NCI-H524 treated with DMSO at 0.1 percent for 48 hours (cell line): ENCODE measurements at places on chromosomes 12 and 14.

GRCh38 chr12:25276199-25276937 lies 25.6 kb upstream of the KRAS start:
- no peak for DNase-seq

DNA sequence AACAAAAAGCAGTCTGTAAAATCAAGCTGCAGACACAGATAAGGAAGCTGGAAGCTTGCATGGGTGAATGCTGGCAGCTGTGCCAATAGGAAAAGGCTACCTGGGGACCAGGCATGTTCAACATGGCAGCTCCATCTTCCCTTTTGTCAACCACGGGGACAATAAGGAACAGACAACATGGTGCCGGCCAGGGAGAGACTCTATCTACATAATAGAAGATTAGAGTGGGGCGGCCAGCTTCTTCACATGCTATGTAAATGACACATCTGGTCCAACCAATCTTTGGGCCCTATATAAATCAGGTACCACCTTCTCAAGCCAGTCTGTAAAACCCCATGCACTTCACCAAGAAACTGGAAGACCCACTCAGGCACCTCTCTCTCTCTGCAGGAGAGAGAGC lies 157.6 kb downstream of the SUDS3 start:
- no peak for DNase-seq

- DNase-seq, result peak; percentile 54
Measured at GRCh38 chr14:50055461-50056228, 60.7 kb downstream of the VCPKMT start.

GRCh38 chr12:3700861-3701260 lies 52.0 kb downstream of the CRACR2A start:
- DNase-seq, result no peak

GRCh38 chr12:126547905-126548304 lies 1482.7 kb downstream of the AACS start:
- DNase-seq, result no peak

GRCh38 chr12:131734336-131735152 lies 23.7 kb downstream of the SFSWAP start:
- DNase-seq, result no peak

GRCh38 chr12:84904051-84904450 lies 8.5 kb downstream of the SLC6A15 start:
- no peak for DNase-seq

DNA sequence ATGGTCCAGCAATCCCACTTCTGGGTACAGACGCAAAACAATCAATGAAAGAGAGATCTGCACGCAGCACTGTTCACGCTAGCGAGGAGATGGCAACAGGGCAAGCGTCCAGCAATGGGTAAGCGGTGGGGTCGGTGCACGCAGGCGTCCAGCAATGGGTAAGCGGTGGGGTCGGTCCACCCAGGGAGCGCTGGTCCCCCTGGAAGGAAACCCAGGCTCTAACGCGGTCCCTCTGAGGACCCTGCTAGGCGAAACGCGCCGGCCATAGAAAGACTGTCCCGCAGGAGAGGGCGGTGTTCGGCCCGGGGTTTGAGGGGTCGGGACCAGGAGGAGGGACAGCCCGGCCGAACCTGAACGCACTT lies 618 bp upstream of the PGAM5 start:
- no peak for DNase-seq

DNA sequence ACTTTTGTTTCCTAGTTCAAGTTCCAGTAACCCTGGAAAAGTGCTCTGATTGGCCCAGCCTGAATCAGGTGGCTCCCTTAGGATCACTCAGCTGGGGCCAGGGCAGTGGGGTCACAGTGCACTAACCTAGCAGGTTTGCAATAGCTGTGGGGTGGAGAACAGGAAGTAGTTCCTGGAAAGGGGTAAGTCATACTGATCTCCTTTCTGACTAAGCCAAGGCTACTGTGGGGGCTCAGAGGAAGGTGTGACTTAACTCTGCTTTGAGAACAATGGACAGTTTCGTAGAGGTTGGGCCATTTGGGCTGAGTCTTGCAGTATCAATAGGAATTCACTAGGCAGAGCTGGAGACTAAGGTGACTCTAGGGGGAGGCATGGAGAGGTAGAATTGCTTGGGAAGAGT lies 89.4 kb downstream of the KIF26A start:
- no peak for DNase-seq

DNA sequence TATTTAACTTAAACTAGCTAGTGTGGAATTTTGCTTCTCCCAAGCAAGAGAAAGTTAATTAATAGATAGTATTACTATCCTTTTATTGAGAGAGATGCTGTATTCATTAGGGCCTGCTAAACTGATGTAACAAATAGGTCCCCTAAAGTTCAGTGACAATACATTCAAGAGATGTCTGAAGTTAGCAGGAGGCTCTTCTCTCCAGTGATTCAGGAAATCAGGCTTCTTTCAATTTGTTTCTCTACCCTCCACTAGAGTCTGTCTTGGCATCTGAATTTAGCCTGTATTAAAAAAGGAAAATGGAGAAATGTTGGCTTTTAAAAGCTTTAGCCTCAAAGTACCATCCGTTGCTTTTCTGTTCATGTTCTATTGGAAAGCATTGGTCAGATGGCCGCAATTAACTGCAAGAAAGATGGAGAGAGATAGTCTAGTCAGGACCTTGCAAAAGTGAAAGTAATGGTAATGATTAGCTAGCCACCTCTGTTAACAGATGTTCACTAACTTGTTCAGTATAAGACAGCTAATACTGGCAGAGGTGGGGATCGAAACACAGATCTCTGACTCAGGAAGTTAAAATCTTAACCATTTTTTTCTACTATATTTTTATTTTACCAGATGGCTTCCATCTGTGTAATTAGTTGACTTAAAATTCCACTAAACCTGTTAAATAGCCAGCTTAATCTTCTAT lies 786.8 kb downstream of the TMTC2 start:
- peak; percentile 86 for DNase-seq

- no peak for DNase-seq
Measured at GRCh38 chr14:92599811-92600210, 86.2 kb downstream of the RIN3 start.

GRCh38 chr14:54894995-54895394 lies 7.6 kb downstream of the GCH1 start:
- DNase-seq, result no peak

DNA sequence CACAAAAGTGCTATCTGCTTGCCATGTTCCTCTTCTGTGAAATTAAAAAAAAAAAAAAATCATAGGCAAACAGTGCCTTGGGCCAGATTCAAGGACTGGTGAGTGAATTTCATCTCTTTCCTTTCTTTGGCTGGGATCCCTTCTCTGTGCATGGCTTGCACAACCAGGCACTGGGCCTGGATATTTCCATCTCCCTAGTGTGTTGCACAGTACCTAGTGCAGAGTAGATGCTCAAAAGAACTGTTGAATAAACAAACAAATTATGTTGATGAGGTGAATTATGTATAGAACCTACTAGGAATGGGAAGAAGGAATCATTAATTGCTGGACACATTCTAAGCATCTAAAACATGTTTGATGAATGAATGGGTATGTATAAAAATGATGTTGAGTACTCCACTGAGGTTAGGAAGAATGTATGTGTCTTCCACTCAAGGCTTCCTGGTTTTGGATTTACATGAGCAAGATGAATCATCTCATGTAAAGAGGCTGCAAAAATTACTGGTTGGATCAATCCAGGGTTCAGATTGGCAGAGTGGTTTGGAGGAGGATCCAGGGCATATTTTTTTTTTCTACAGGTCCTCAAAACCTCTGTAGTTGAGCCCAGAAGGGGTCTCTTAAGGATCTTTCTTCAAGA lies 93.2 kb downstream of the EMP1 start:
- DNase-seq, result no peak

DNA sequence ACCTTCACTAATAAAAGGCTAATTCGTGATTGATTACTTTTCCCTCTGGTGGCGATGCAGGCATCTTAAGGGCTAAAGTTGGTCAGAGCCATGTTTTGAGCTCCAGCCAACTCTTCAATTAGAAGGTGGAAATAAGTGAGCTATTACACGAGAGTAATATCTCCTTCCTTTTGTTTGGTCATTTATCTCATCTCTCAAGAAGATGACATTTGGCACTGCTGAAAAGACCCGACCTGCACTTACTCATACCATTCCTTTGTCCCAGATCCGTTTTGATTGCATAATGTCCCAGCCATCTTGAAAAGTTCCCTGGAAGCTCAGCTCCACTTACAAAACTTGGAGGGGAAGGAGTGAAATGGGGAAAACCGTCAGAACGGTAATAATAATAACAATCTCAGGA lies 316.2 kb downstream of the VRK1 start:
- no peak for DNase-seq

- DNase-seq, result no peak
Measured at GRCh38 chr12:86741531-86741930, 485.3 kb upstream of the MGAT4C start.

GRCh38 chr12:25615119-25615518 lies 62.0 kb upstream of the LMNTD1 start:
- DNase-seq, result no peak

DNA sequence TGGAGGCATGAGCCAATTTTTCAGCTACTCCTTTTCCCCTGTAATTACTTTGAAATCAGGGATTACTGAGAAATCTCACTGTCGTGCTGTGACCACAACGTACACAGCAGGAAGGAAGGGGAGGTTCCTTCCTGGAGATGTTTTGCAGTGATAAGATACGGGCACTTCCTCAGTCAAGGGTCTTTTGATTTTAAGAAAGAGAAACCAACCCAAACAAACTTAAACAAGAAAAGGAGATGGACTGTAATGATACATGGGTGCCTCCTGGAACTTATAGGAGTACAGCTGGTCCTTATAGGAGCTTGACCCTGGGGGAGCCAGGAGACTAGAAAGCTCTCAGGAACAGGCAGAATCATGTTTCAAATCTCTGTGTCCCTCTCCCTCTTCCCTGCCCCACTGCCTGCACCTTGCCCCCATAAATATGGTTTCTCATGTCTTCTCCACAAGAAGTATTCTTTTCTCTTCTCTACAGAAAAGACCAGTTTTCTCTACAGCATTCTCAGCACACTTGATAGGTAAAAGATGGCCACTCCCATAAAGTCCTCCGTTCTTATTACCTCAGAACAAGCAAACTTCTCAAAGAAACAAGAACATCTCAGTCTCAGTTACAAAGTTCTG lies 281.1 kb upstream of the AMIGO2 start:
- no peak for DNase-seq

DNA sequence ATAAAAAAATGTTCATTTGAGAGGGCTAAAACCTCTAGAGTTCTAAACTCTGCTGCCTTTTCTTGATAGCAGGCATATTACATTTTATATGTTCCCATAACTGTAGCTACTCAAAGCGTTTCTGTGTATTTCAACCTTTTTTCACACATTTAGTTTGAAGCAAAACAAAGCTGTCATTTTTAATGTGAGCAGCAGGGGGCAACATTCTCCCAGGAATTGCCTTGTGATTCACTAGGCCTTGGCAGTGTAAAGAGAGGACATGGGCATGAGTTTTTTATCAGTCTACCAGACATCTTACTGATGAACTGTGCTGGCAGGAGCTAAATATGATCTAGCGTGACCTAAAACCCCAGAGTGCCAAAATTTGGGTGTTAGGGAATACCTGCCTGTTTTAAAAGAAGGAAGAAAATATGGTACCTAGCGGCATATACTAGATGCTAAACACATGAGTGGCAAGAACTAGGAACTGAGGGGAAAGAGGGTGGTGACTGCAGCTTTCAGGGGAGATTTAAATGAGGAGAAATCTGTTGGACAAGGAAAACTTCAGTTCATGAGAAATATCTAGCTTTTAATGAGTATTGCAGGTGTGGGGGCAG lies 65.3 kb downstream of the IFT43 start:
- DNase-seq, result peak; percentile 5

- DNase-seq, result no peak
Measured at GRCh38 chr14:65263177-65263788, 149.2 kb upstream of the FUT8 start.

- no peak for DNase-seq
Measured at GRCh38 chr12:103677341-103677740, 90.3 kb downstream of the STAB2 start.

DNA sequence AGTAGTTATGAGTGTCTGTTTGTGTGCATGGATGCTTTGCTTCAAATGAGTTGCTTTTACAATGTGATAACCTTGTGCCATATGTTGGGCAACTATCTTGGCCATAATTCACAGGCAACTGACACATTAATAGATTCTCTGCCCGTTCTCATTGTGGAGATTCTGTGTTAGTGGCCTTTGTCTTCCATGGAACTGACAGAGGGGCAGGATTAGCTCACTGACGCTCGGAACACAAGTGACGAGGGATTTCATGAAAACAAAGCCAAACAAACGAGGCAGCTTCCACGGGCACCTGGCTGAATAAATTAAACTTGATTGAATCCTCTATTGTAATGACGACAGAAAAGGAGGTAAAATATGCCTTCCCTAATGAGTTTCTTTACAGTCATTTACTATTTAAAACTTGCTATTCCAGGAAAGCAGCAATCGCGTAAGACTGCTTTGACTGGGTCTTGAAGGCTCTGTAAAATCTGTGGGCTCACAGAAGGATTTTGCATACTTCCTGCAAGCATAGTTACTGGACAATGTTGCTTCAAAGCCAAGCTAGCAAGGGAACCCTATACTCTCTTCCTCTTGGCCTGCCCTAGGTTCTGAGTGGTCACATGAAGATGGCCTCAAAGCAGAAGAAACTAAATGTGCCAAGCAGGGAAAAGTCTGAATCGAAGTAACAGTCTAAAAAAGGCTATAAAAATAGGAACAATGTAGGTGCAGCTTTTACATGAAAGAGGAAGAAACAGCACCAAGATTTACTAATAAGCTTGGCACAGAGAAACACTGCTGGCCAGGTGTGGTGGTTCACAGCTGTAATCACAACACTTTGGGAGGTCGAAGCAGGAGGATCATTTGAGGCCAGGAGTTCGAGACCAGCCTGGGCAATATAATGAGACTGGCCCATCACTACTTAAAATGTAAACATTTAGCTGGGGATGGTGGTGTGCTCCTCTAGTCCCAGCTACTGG lies 28.1 kb upstream of the SINHCAF start:
- DNase-seq, result peak; percentile 64

GRCh38 chr12:33588725-33589405 lies 149.2 kb upstream of the SYT10 start:
- DNase-seq, result peak; percentile 46
